NCI-H2081 (cell line): ENCODE measurements at places on chromosomes 16 and 17.

- DNase-seq, result no peak
Observed at GRCh38 chr16:3822366-3823045, 58.0 kb downstream of the CREBBP start.

DNA sequence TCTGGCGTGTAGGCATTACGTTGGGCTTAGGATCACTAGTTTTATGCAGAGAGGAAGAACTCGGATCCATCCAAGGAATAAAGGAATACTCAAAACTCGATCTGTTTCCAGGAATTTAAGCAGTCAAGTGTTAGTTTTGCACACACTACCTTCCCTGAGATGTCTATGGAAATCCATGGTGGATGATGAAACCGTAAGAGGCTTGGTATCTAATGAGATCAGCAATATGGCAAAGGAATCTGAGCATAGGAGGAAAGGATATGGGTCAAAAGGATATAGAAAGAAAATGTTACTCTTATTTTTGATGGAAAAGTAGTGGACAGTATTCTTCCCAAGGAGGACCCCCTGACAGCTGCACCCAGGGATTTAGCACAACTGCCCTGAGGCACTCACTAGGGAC, 59.6 kb downstream of the SMG6 start:
- no peak for DNase-seq

DNA sequence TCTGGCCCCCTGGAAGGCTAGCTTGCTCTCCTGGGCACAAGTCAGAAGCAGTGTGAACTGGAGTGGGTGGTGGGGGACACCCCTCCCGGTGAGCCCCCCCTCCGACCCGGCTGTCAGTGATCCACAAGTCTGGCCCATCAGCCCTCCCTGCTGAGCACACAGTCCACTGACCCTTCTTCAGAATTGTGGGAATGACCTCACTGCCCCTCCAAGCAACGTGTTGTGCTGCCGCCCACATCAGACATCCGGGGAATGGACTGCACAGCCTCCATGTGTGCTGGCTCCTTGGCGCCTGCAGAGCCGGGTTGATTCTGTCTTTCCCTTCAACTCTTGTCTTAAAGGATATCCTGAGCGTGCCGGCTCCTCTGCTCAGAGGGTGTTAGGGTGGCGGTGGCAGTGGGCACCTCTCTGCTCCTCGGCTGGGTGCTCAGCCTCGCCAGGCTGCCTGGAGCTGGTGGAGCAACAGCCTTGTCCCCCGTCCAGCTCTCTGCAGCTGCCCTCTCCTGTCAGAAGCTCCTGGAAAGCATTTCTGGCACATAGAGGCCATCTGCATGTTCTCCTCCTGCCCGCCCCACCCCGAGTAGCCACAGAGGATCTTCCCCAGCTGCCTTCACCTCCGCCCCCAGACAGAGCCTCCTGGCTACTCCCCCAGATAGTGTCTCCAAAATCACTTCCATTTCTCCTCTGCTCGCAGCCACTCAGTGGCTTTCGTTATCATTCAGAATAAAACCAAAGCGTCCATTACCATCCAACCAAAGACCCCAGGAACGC, 19.8 kb downstream of the NPTX1 start:
- DNase-seq, result no peak

GRCh38 chr16:17392857-17393692, 77.7 kb downstream of the XYLT1 start:
- no peak for DNase-seq

GRCh38 chr17:19569785-19570543, 36.3 kb downstream of the SLC47A1 start:
- DNase-seq, result no peak

GRCh38 chr17:19672009-19672750, 23.6 kb downstream of the ALDH3A2 start:
- DNase-seq, result no peak

GRCh38 chr17:81405411-81405872, 10.2 kb downstream of the BAHCC1 start:
- no peak for DNase-seq

GRCh38 chr17:82180776-82181528, 31.7 kb downstream of the CCDC57 start:
- DNase-seq, result no peak

- no peak for DNase-seq
Observed at GRCh38 chr17:45098081-45098868, 34.0 kb downstream of the PLCD3 start.

DNA sequence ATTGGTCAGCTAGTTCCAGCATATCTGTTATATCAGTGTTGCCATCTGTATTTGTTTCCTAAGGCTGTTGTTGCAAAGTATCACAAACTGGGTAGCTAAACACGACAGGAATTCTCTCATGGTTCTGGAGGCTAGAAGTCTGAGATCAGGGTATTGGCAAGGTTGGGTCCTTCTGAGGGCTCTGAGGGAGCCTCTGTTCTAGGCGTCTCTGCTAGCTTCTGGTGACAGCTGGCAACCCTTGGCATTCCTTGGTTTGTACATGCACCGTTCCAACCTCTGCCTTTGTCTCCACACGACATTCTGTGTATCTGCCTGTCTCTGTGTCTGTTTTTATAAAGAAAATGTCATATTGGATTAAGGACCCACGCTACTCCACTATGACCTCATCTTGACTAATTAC, 219.9 kb upstream of the NLRP1 start:
- DNase-seq, result no peak

DNA sequence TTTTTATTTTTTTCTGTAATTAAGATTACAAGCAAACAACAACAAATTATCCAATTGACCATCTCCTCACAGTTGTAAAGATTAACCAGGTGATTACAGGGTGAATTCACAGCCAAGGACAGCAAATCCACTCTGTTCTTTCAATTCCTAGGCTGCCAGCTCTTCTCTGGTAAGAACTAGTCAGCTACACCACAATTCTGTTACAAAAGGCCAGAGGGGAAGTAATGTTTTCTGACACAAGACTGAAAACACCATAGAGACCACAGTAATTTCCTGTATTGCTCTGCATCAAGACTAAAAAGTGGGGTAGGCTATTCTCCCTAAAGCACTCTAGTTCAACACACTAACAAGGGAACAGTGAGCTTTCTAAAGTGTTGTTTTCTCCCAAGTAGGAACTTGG, 10.6 kb downstream of the CA10 start:
- no peak for DNase-seq

DNA sequence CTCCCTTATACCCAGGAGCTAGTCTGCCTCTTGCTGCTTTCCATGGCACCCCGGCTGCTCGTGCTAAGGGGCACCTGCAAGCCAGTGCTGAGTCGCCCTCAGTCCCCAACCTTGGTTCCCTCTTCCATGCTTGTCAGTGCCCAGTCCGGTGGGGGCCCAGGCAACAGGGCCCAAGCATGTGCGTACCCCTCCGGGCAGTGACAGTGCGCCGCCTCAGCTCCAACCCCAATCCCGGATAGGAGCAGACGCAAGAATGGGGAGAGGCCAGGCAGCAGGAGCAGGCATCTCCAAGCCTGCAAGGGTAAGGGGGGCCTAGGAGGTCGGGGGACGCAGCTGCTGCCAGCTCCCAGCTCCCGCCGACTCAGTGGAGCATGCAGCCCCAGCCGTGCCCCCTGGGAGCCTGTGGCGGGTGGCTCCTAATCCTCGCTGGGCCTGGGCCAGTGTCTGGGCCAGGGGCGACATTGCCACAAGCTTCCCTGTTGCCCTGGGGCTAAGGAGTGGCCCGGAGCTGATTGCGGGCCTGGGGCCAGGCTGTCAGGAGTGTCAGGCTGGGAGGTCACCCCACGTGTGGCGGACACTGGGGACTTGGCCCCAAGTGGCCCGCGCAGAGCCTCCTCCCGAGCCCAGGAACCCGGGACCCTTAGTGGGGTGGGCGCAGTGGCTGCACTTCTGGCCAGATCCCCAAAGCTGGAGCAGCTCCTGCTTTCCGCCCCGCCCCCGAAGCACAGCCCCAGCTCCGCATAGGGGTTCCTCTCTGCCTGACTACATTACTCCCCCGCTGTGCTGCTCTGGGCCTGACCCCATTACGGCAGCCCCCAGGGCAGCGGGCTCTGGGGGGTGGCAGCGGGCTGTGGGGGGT, 9.8 kb downstream of the CPD start:
- no peak for DNase-seq

DNA sequence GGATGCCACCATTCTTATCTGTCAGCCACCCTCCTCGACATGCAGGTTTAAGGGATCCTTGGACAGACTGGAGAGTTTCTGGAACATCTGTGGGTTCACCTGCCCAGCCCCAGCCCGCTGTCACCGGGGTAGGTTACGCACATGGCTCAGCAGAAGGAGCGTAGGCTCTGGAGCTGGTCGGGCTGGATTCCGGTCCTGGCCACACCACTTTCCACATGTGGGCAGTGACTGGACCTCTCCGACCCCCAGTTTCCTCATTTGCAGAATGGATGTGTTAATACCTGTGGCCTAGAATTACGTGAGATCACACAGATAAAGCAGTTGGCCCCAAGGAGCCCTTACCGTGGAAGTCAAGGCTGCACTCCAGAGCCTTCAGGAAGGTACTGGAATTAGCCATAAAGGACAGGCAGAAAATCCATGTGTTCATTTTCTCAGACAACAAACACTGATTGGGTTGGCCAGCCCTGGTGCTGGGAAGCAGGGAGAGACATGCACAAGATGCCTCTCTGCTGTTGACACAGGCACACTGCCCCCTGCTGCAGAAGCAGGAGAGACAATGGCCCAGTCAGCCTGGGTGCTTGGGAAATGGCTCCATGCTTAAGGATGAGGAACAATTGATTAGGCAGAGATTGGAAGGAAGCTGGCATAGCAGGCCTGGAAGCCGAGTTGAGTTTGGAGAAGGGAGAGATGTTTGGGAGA, 58.8 kb downstream of the SF3B3 start:
- DNase-seq, result no peak

GRCh38 chr17:37551788-37552187, 57.4 kb downstream of the SYNRG start:
- no peak for DNase-seq

GRCh38 chr17:78889531-78889930, 13.5 kb downstream of the CEP295NL start:
- no peak for DNase-seq

DNA sequence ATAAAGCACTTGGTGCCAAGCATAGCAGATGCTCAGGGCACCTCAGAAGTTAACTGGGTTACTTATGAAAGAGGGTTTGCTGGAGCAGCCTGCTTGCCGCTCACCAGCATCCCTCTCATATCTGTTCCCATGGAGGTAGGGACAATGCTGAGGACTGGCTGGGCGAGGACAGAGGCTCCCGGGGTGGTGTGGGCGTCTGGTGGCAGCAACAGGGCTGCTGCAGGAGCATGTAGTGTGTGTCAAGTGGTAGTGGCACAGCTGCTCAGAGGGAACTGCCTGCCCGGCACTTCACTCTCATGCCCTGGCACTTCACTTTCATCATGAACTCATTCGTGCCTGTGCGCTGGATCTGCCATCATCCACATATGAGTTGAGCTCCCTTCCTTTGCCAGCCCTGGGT, 26.9 kb upstream of the ZNHIT3 start:
- no peak for DNase-seq

- no peak for DNase-seq
Observed at GRCh38 chr16:55502801-55503366, 6.0 kb upstream of the LPCAT2 start.

- peak; percentile 8 for DNase-seq
Observed at GRCh38 chr17:46809110-46809571, 9.4 kb downstream of the WNT3 start.

GRCh38 chr17:14436266-14436665, 135.4 kb downstream of the HS3ST3B1 start:
- DNase-seq, result no peak

- DNase-seq, result no peak
Observed at GRCh38 chr17:59366040-59366757, 34.7 kb downstream of the YPEL2 start.

DNA sequence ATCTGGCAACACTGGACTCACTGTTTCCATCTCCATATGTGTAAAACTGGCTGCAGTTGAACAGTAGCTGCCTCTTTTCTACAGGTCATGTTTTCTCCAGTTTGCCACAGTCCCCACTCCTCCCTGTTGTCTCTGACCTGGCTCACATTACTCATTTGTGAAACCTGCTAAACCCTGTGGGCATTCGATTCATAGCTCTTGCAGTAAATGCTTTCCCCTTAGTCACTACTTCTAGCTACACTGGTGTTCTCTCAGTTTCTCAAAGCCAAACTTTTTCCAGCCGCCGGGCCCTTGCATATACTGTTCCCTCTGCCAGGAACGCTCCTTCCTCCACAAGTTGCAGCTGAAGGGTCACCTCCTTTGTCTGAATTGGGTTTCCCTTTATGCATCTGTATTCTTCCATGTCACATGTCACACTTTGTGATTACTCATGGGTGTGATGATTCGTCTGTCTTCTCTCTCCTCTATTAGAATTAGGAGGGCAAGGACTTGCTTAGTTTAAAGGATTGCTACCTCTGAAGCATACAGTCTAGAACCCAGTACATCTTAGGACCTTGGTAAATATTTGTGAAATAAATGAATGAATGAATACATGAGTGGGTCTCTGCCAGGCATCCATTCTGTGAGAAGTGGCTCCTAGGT, 15.0 kb upstream of the MT4 start:
- no peak for DNase-seq

GRCh38 chr17:72953621-72954020, 138.9 kb downstream of the SLC39A11 start:
- no peak for DNase-seq

DNA sequence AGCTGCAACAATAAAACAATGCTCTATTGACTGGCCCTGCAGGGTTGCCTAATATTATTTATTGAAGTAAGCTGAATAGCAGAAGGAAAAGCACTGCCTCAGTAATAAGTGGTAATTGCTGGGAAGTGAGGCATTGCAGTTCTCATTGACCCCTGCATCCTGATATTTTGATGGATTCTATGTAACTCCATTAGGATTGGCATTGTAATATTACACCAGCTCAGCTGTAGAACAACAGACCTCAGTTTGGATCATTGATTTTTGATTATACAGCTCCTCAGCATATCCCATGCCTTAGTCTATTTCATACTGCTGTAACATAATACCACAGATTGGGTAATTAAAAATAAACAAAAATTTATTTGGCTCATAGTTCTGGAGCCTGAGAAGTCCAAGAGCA, 650.6 kb upstream of the SALL1 start:
- no peak for DNase-seq

GRCh38 chr16:1919327-1919998, 1.2 kb upstream of the HS3ST6 start:
- DNase-seq, result no peak

- DNase-seq, result no peak
Observed at GRCh38 chr17:55576996-55577586, 65.8 kb upstream of the SMIM36 start.

DNA sequence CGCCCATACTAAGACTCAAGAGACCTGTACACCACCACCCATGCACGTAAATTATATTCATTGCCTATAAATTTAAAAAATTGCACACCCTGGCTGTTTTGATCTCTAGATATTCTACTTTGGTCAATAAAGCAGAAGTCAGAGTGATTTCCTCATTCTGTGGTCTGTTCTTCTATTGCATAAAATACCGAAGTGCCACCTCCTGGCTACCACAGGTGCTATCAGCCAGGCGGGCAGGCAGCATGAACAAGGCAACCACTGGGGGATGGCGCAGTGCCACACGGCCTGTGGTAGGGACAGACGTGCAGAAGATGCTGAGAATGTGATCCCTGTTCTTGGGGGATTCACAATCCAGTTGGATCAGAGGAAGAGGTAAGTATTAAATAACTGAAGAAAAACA, 122.3 kb downstream of the CDK5R1 start:
- DNase-seq, result peak; percentile 44

- no peak for DNase-seq
Observed at GRCh38 chr17:35588196-35588920, 1.2 kb downstream of the AP2B1 start.

GRCh38 chr16:48818257-48818656, 208.3 kb upstream of the N4BP1 start:
- DNase-seq, result no peak

- no peak for DNase-seq
Observed at GRCh38 chr16:5560084-5560483, 462.5 kb upstream of the EEF2KMT start.
